Muscle of back (tissue), 13 donors: ENCODE measurements at places on chromosomes 11 and 22. TPM values are rescaled to one million over a fixed set of nuclear protein-coding genes. Genes with fewer than 3 reads are reported as not detected.

DNA sequence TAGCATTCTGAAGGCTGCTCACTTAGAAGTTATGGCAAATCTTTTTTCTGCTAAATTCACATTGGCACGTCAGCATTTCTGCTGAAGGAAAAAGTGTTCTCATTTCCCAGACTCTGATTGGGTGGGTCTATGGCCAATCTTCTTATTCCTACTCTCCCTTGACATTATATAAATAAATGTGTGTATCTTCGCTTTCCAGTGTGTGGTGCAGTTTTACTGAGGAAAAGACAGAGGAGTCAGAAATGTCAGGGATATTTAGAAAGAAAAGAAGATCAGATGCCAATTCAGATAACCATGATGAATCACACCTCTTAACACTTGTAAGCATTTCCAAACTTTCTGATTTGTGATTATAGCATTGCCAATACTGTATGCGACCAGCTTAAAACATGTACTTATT is 3.2 kb upstream of the BDNF start:
- no peak for DNase-seq

- peak; percentile 63 for DNase-seq
These were observed 90.8 kb downstream of the ABTB2 start for GRCh38 chr11:34267013-34267412.

DNA sequence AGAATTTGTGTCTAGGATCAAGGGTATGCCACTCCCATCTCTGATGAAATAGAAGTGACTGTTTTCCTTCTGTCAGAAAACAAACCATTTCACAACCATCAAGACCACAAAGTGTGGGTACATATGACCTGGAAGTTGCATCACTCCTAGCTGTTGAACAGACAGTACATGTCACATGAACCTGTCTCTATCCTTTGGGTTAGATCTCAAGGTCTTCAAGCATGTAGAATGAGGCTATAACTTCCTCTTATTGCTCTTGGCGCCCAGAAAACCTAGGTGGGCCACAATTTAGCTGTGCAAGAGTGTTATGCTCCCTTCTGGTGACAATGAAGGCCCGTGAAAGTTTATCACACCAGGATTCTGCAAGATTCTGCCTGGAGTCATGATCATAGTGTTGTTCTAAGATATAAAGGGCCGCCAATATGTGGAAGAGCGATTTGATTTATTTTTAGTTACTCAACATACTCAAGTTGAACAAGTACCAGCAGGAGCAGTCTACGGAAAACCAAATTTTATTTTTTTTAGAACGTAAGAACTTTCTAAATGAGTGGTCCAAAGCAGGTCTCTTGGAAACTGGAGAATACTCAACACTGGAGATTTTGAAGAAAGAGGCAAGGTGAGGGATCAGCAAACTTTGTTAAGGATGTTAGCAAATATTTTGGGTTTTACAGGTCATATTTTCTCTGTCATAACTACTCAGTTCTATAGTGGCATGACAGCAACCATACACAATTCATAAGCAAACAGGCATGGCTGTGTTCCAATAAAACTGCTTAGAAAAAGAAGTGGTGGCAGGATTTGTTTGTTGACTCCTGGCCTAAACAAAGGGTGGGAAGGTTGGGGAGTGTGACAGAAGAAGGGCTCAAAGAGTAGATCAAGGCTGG is 101.8 kb downstream of the USP35 start:
- DNase-seq = no peak

DNA sequence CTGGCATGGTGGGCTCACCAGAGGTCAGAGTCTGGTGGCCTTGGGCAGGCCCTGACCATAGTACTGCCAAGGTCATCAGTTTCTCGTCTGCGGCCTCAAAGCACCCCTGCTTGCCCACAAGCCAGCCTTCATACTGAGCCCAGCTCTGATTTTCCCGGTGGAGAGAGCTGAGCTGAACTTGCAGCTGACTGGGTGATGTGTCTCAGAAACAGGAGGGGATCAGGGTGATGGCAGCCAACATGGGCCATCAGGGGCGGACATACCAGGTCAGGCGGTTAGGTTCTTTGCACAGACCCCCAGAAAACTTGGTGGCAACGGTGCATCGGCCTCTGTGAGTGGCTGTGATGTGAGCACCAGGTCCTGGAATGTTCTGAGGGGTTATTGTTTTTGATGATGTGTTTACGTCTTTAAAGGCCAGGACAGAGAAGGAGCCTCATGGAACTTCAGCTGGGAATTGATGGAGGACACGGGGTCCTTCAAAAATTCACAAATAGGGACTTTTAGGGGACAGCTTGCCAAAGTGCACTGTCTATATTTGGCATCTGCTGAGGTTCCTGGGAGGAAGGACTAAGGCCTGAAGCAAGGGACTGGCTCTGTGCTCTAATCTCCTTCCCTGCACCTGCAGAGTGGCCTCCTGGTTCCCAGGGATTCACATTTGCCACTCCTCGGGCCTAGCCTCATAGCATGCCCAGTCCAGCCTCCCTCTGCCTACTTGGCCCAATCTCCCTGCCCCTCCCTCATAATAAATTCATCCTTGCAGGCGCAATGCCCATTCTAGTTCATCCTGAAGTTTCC is 131.2 kb downstream of the OSBP2 start:
- no peak for DNase-seq

DNA sequence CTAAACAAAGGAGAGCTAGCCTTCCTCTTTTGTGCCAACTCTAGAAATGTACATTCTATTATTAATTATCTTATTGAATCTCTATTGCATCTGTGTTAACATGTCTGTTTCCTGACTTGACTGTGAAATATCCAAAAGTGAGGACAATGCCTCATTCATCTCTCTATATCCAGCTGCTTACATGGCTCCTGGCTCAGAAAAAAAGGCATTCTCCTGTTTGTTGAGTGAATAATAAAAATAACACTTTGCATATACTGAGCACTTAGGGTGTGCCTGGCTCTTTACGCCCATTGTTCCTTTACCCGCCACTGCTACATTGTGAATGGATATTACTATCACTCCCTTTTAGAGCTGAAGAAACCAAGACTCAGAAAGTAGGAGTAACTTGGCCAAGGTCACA is 19.9 kb downstream of the NRXN2 start:
- DNase-seq = no peak

DNA sequence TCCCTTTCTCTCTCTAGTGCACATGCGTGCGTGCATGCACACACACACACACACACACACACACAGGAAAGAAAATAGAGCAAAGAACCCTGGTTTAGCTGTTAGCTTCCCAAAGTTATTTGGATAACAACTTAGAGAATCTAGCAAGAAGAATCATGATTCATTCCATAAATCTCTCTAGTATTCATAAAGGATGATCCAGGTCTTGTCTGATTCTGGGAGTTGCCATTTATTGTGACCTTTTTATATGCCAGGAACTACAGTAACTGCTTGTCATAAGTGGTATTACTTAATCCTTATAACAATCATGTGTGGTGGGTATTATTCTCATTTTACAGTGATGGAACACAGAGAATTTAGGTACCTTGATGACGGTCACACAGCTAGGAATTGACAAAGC is 141.5 kb upstream of the MTMR2 start:
- DNase-seq = no peak

GRCh38 chr11:9717719-9718118 is 53.8 kb downstream of the SWAP70 start:
- peak; percentile 22 for DNase-seq

GRCh38 chr11:6663794-6664469 is 8.3 kb upstream of the DCHS1 start:
- DNase-seq = no peak

GRCh38 chr11:2202900-2203439 is 31.4 kb upstream of the TH start:
- DNase-seq = no peak

DNA sequence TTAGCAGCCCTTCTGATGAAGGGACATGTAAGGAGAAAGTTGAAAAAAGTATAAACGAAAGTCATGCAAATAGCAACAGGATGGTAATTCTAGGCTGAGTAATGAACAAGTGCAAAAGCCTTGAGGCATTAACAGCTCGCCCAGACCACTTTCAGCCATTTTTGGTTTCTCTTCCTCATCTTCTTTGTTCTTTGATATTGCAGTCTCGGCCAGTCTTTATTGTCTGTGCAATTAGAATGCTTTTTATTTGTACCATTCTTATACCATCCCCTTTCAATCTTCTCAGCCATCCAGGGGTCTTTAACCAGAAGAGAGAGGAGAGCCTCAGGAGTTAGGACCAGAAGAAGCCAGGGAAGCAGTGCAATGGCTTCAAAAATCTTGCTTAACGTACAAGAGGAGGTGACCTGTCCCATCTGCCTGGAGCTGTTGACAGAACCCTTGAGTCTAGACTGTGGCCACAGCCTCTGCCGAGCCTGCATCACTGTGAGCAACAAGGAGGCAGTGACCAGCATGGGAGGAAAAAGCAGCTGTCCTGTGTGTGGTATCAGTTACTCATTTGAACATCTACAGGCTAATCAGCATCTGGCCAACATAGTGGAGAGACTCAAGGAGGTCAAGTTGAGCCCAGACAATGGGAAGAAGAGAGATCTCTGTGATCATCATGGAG is 7.3 kb downstream of the TRIM34 start:
- DNase-seq = no peak

GRCh38 chr11:35035894-35036408 is 103.0 kb upstream of the CD44 start:
- DNase-seq = no peak

DNA sequence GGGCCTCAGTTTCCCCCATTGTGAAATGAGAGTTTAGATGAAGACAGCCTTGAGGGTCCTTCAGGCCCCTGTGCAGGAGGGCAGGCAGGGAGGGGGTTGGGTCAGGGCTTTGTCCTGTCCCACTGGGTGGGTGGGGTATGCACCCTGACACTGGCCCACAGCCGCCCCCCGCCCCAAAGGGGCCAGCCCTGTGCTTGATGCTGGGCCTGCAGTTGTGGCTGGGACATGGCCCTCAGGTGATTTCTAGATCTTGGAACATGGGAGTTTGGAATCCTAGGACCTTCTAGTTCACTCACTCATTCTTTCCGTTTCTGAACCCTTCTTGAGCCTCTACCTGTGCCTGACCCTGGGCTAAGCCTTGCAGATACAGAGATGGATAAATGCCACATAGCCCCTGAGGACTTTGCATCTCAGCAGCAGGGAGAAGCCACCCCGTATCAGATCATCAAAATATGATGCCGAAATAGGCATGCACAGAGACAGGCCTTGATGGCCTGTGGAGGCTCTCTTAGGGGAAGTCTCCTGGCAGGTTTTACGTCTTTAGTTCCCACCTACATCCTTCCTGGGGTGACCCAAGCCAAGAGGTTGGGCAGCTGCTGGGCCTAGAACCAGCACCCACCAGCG is 76.0 kb downstream of the FBLN1 start:
- DNase-seq = no peak

Gene UPK3A
- not detected for polyA plus RNA-seq

Gene C11orf86
- not detected for polyA plus RNA-seq

Gene OR10D3
- not detected for polyA plus RNA-seq

Gene INPPL1
- 182 TPM for polyA plus RNA-seq

Gene KRTAP5-11
- not detected for polyA plus RNA-seq
